NCI-H446 (cell line): ENCODE measurements at places on chromosomes 13 and 19.

DNA sequence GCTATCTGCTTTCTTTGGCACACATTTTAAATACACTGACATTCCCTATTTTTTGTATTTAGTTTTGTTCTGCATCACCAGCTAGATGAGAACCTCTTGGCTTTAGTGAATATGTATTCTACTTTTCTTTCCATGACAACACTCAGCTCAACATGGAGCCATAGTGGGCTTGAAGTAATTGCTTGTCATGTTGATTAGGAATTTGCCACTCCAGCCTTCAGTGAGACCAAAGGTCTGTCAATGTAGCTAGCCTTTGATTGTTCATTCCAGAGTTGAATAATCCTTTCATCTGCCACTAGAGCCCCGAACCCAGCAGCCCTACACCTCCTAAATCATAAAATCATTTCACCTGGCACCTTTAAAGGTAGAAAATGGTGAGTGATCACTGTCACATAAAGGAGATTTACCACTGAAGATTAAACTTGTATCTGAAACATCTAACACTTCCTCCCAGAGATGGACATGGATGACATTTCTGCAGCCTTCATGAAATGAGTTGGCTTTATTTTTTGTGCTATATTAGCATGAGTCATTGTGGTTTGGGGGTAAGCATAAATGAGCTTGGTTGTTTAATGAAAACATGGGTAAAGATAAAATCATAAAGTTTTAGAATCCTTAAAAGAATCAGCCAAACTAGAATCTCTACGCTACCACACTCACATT is 29.2 kb upstream of the GARRE1 start:
- DNase-seq, result no peak

DNA sequence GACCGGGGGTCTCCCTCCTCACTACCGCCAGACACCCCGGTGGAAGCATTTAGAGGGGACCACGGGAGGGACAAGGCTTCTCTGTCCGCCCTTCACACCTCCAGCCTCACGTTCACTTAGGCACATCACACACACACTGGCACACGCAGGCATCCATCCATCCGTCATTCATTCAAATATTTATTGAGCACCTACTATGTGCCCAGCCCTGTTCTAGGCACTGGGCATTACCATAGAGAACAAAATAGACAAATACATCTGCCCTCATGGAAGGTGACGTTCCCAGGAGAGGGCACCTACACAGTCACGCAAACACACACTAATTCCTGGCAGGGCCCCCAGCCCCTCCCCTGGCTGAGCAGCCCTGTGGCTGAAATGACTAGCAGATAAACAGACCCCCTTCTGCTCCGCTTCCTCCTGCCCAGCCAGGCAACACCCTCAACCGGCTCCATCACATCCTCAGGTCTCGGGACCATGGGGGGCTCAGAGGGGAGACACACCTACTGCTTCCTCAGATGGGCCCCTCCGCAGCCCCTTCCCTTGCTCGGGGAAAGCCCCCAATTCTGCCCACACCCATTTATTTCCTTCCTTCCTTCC is 3.7 kb upstream of the NOP53 start:
- DNase-seq, result no peak

DNA sequence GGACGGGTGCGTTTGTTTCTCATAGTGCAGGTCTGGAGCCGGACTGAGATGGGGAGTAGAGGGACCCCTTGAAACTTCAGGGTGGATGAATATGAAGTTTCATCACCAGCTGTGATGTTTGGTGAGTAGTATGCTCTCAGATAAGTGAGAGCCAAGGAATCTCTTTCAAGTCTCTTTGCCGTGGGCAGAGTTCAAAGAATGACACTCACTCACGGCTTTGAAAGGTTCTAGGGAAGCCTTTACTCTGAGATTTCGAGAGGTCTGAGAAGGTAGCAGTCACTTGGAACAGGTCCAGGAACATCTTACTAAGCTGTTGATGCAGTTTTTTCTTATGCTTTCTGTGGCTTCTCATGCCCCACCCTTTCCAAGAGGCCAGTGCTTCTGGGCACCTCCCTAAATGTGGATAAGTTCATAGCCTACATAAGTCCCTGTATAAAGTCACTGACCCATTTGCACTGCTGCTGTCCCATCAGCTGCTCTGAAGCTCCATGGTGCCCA is at the start of gene IGFL2:
Gene IGFL2, plus strand, starts transcription at position 448 of the 498 bp plus-strand sequence. Its CDS starts 41 bp downstream, at position 489.
- no peak for DNase-seq

GRCh38 chr19:58268344-58268743 is 10.4 kb upstream of the ZNF8 start:
- DNase-seq, result no peak

GRCh38 chr19:7912144-7912696 is 2.4 kb upstream of the TGFBR3L start:
- DNase-seq, result no peak
